ENCODE measurements at places on chromosomes 1 and 21.

DNA sequence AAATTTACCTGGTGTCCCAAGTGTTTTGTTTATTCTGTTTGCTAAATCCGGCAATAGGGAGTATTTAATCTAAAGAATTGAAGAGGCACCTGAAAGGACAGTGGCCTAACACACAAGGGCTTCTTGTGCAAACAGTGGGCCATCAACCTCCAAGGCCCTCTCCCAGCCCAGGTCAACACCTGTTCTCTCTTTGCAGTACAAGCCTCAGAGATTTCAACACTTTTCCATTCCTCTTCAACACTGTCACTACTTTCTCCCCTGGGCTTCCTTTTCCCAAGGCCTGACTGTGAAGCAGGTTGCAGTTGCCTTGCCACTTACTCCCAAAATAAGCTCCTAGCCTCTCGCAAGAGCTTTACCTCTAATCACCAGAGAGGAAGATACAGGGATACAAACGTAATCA, 3.2 kb upstream of the SNAPIN start:
- no peak for DNase-seq

GRCh38 chr1:85481688-85482087, 16.7 kb upstream of the DDAH1 start:
- no peak for DNase-seq

DNA sequence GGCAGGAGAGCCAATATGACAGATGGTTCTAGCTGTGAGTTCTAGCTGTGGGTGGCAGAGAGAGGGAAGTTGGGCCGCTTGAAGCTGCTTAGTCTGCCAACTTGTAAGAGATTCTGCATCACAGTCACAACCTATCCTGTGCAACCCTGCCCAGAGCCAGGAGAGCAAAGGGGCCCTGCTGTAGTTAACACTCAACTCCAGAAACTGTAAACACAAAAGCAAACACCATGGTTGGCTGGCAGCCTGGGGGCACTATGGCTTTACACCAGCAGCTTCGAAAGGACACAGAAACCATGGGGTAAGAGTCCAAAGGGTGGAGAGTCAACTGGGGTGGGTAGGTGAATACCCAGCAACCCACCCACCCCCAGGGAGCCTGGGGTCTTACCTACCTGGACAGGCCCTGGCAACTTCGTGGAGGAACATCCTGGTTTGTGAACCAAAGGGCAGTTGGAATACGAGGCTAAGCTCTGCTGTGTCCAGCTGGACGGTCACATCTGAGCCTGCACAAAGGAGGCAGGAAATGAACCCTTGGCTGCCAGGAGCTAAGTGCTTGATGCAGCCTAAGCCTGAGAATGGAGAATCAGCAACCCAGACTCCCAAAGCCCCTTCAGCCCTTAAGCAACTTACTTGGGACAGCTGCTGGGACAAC, 6.4 kb downstream of the INPP5B start:
- DNase-seq = no peak

GRCh38 chr1:114353262-114353661, 157.7 kb downstream of the TRIM33 start:
- no peak for DNase-seq

- DNase-seq = no peak
Measured at GRCh38 chr1:153984123-153984894, 1.8 kb downstream of the RAB13 start.

GRCh38 chr1:2593251-2593878, 6.8 kb downstream of the PRXL2B start:
- DNase-seq = no peak

- DNase-seq = no peak
Measured at GRCh38 chr1:98018074-98018473, 97.2 kb upstream of the DPYD start.

DNA sequence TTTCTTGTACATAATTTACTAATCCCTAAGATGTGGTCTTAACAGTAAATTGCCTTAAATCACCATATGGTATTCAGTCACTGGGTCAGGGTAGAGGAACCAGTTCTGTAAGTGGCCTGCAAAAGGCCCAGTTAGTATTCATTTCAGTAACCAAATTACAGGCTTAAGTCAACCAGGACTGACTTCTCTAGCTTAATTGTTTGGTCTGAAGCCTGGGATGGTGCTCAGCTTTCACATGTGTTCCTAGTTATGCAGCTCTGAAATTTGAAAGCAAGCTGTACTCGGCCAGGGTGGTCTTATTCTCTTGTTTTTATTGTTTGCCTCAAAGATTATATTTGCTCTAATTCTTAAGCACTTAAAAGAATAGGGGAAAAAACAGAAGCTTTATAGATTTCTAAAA, 144.6 kb downstream of the MAGI3 start:
- DNase-seq = no peak

- no peak for DNase-seq
Measured at GRCh38 chr1:59115865-59116264, 181.0 kb upstream of the FGGY start.

- DNase-seq = no peak
Measured at GRCh38 chr1:11535316-11535715, 56.4 kb downstream of the DISP3 start.

DNA sequence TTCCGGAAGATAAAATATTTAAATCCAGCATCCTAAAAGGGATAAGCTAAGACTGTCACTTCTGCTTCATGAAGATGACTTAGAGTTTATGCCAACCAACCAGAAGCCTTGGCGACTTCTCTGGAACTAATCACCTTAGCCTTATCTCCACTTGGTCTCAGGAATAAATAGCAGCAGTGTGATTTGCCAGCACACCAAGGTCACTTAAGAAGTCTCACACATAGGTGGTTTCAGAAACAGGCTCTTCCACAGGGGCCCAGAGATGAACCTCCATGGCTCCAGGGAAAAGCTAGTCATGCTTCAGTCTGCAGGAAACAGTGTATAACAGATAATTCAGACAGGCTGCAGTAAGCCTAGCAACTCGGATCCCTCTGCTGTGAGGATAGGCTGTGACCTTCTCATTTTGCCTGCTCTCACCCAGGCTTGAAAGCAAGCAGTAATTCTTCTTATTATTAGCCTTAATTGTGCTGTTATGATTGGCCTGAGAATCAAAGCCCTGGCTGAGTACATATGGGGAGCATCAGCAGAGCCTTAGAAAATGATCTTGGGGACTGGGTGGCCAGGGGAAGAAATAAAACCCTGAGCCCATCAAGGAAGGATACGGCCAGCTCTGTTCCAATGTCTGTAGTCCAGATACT, 84.7 kb downstream of the WLS start:
- DNase-seq = no peak

DNA sequence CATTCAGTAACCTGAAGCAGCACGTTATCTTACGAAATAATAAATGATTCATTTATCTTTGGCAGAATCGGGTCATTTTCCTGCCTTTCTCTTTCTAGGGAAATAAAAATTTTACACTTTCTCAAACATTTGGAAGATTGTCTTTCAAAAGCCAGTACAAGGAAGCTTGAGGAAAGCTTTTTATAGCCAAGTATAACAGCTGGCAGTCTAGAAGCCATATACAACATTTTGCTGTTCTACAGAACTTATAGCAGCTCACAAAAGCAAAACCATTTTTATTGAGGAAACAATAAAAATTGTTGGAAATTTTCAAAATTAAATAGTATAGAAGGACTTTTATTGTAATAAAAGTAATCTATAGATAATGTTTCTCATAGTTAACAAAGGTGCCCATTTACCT, 448.6 kb downstream of the SMYD3 start:
- no peak for DNase-seq

DNA sequence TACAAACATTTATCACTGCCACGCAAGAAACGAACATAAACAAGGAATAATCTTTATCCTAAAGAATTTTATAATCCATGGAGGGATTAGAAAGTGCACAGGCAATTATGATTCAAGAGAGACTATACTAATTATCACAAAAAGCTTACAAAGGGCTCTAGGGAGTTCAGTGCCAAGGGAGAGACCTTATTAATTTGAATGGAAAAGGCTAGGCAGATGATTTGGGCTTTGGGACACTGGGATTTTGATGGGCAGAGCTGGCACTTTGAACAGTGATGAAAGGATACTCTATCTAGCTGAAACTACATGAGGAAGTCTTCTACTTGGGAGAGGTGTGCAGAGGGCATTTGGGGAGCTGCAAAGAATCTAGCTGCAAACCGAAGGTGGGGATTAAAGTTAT, 48.9 kb upstream of the IVNS1ABP start:
- no peak for DNase-seq

DNA sequence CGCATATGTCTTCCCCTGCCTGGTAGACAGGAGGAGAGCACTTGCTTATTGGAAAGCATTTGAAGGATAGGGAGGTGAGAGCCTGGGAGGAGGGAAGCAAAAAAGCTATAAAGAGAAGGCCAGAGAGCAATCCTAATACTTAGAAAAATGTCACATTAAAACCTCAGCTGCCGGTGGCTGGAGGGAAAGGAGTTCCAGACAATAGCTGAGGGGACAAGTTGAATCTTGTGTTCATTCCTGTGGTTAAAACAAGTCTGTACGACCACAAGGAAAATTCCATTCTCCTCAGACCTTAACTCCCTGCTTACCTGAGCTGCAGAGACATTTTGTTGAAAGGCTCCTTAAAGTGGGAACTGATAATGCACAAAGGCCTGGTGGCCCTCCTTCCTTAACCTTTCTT, 218.8 kb upstream of the CAMK1G start:
- no peak for DNase-seq

DNA sequence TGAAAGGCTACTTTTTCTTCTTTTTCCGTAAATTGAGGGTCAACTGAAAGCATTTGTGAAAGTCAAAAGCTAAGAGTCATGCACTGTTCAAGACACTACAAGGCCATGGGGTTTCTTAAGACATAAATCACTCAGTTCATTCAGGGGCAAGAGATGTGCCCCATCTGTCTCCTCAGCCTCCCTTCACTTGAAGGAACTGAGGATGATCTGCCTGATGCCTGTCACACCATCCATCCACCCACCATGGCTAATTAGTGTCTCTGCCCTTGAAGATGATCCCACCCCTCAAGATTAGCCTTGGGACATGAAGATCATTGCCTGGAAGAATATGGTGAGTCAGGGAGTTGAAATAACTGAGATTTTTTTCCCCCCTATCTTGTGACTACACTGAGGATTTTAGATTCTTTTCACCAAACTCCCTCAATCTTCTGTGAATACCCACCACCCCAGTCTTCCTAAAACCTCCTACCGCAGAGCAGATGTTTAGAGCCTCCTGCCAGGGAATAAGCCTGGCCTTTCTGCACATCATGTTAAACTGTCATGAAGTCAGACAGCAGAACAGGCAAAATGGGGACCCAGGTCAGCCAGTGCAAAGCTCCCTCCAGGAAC, 88.6 kb upstream of the LMO4 start:
- no peak for DNase-seq

- no peak for DNase-seq
Measured at GRCh38 chr1:42335809-42336518, 929 bp upstream of the FOXJ3 start.

- no peak for DNase-seq
Measured at GRCh38 chr1:73401666-73402065, 796.3 kb downstream of the LRRIQ3 start.

- DNase-seq = no peak
Measured at GRCh38 chr1:109933856-109934711, 23.4 kb downstream of the CSF1 start.

- no peak for DNase-seq
Measured at GRCh38 chr1:208892147-208892546, 648.0 kb upstream of the PLXNA2 start.

GRCh38 chr1:46805755-46806154, 6.9 kb downstream of the CYP4B1 start:
- DNase-seq = no peak

DNA sequence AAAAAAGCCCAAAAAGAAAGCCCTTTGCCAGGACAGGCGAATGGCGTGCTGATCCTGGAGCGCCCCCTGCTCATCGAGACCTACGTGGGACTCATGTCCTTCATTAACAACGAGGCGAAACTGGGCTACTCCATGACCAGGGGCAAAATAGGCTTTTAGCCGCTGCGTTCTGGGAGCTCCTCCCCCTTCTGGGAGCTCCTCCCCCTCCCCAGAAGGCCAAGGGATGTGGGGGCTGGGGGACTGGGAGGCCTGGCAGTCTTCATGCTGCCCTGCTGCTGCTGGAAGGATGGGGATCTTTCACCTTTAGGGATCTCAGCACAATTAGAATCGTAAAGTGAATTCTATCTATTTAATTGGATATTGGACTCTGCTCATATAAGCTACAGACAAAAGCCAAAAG, 3.6 kb downstream of the TPRG1L start:
- DNase-seq = no peak

GRCh38 chr1:203590603-203591002, 36.0 kb upstream of the ATP2B4 start:
- no peak for DNase-seq

DNA sequence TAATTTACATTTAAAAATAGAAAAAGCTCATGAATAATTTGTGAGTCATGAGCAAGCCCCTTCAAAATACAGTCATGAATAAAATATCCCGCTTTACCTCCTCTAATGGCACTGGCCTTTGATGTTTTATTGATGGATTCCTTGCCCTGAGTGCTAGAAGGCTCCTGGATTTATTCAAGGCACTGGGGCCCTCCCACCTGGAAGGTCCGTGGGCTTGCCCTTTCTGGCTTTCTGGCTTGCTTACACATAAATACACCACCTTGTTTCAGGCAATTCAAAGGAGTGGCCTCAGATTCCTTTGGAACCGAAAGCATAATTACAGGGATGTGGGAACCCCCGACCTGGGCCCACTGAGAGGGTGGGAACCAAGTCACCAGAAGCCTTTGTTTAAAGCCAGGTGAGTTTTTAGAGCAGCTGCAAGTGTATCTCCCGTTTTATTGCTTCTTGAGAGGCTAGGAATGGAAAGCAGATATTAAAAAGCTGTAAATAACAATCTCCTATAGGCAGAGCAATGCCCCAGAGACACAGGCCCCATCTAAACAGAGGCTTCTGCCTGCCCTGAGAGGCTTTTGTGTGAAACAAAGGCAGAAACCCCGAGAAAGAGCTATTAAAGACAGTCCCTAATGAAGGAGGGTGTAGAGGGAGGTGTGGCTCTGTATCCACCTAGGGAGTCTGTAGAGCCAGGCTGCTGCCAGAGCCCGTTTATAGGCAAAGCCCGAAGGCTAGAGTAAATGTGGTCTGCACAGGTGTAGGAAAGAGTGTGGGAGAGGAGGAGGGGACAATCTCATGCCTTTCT, 126.4 kb downstream of the FAM78B start:
- no peak for DNase-seq

DNA sequence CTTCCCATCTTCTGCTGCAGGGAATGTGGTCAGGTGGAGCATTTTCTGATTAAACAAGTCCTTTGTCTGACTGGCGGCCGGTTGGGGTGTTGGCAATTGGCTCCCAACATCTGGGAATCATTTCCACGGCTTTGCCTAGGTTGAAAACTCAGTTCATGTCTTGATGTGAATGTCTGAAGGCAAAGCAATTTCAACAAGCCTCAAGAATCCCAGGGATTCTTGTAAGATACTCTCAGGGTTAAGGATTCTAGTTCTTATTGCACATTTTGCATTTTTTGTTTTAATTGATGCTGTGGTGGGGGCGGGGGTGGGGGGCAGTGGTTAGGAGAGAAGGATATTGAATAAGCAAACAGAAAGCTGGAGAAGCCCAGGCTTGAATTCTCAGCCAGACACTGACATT, 273.9 kb downstream of the KIF26B start:
- DNase-seq = no peak

- no peak for DNase-seq
Measured at GRCh38 chr1:111719135-111719534, 20.1 kb downstream of the INKA2 start.

- no peak for DNase-seq
Measured at GRCh38 chr1:90104941-90105538, 110.1 kb downstream of the ZNF326 start.

Data from stimulated activated naive CD4-positive, alpha-beta T cell treated with Interleukin-2 at 50 U/mL for 16 hours (primary cell).